ENCODE measurements at places on chromosomes 13 and 19.

DNA sequence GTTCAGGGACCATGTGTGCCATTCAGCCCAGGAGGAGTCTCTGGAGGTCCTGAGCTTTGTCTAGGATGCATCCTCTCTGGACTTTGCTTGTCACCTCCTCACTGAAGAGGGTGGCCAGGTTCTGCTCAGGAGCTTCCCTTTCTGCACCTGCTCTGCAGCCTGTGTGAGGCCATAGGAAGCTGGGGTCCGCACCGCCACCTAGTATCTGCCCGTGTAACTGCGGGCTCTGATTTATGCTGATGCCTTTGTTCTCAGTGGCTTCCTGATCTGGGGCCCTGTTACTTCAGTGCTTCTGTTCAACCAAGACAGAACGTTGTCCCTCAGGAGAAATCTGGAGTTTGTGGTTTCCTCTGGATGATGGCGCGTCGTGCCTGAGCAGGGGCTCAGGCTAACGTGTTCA is 15.5 kb downstream of the ZNF610 start:
- H3K36me3 ChIP-seq: peaks cover 73% of the 10 kb centered on the region
- no peak overlapping the region for H3K4me3 ChIP-seq
- no peak for DNase-seq
- no peak overlapping the region for H3K27ac ChIP-seq
- no peaks in the 10 kb centered on the region for H3K4me1 ChIP-seq

DNA sequence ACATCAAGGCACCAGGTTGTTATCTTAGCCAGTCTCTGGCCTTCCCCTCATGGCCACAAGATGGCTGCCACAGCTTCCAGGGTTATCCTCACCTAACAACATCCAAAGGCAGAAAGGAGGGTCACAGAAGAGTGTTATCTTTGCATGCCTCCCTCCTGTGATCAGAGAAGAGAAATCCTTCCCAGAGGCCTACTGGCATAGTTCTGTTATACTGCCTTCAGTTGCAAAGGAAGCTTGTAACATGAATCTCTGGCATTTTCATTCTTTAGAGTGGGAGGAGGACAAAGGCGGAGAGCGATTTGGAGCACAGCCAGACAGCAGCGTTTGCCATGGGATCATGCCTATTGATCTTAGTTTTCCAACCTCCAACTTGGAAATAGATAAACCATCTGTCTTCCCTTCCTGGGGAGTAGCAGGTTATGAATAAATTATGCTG is 135.7 kb downstream of the DNAJC15 start:
- no peaks in the 10 kb centered on the region for H3K36me3 ChIP-seq
- no peak overlapping the region for H3K4me3 ChIP-seq
- DNase-seq: no peak
- no peaks in the 10 kb centered on the region for H3K27me3 ChIP-seq

- peak overlapping the region; percentile 53 for H3K27ac ChIP-seq
- H3K36me3 ChIP-seq: peaks cover 50% of the 10 kb centered on the region
- H3K4me1 ChIP-seq: peaks cover 45% of the 10 kb centered on the region
- DNase-seq: no peak
- H3K27me3 ChIP-seq: no peaks in the 10 kb centered on the region
- H3K4me3 ChIP-seq: no peak overlapping the region
Observed at GRCh38 chr19:57282011-57282643, 1.8 kb downstream of the ZNF460 start.

GRCh38 chr13:33322965-33323668 is 37.6 kb upstream of the STARD13 start:
- no peak overlapping the region for H3K4me3 ChIP-seq
- no peaks in the 10 kb centered on the region for H3K4me1 ChIP-seq
- peaks cover 8% of the 10 kb centered on the region for H3K27me3 ChIP-seq
- H3K27ac ChIP-seq: no peak overlapping the region
- DNase-seq: no peak
- H3K36me3 ChIP-seq: no peaks in the 10 kb centered on the region

DNA sequence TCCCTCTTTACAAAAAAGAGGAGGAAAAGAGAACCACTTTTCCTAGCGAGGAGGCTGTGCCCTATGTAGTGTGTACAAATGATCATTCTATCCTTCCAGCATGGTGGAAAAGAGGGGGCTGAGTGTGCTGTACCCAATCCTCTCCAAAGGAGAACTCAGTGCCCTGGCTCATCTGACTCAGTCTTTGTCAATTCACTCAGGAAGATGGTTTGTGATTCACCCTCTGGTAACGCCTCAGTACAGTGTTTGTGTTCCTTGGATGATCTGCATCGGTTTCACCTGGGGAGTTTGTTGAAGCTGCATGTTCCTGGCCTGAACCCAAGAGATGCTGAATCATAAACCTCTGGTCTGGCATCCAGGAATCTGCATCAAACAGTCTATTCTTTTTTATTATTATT is 18.3 kb upstream of the ENOX1 start:
- no peak overlapping the region for H3K4me3 ChIP-seq
- no peaks in the 10 kb centered on the region for H3K4me1 ChIP-seq
- no peaks in the 10 kb centered on the region for H3K36me3 ChIP-seq
- H3K27ac ChIP-seq: no peak overlapping the region
- DNase-seq: no peak

DNA sequence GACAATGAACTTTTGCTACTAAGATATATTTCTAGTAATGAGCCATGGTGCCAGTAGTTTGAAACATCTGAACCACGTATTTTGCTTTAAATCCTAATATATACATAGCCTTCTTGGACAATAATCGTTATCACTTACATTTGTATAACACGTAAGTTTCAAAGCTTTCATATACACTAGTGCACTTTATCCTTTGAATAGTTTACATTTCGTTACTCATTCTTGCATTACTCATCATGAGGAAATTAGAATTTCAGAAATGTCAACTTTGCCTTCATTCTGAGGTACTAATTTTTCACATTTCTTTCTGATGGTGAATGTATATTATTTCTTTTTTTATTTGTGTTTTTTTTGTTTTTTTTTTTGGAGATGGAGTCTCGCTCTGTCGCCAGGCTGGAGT is 5.8 kb downstream of the KBTBD7 start:
- H3K27me3 ChIP-seq: no peaks in the 10 kb centered on the region
- peaks cover 24% of the 10 kb centered on the region for H3K4me1 ChIP-seq
- no peak overlapping the region for H3K27ac ChIP-seq
- H3K4me3 ChIP-seq: no peak overlapping the region
- DNase-seq: no peak

- no peak overlapping the region for H3K4me3 ChIP-seq
- H3K27me3 ChIP-seq: peaks cover 14% of the 10 kb centered on the region
- no peaks in the 10 kb centered on the region for H3K36me3 ChIP-seq
- H3K4me1 ChIP-seq: no peaks in the 10 kb centered on the region
- H3K27ac ChIP-seq: no peak overlapping the region
- DNase-seq: no peak
Observed at GRCh38 chr19:51521781-51522180, 9.7 kb downstream of the SIGLEC6 start.
